ENCODE measurements at places on chromosomes 1 and 21.

GRCh38 chr1:18289597-18289996 lies 182.0 kb downstream of the IGSF21 start:
- DNase-seq = no peak

DNA sequence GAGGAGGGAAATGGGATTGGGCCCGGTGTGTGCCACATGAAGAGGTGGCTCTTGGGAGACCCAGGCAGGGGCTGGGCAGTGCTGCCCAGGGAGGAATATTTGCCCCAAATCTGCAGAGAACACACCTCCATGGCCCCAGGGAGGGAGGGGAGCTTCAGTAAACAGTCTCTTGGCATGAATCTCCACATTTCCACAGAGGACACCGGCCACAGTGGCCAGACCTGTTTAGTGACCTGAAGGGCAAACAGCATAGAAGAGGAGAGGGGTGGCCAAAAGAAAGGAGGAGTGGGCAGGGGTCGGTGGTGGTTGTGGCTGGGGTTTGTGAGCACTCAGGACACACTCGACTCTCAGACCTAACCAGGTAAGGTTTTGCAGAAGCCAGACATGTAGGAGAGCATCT lies 54.0 kb upstream of the IFFO2 start:
- no peak for DNase-seq

DNA sequence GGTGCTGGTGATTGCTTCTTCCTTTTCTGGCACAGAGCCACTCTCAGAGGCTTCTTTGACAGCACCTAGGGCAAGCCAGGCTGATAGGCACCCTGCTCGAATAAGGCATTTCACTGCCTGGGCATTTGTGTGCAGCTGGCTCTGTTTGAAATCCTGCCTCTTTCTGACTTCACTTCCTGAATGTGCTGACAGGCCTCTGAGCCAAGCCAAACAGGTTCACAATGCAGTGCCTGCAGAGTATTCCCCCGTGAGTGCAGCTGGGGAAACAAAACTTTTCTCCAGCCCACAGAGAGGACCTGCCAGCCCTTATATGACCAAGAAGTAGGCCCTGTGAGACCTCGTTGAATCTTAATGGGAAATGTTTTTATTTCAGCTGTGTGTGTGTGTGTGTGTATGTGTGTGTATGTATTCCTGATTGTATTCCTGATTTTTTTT lies 10.4 kb downstream of the JUN start:
- no peak for DNase-seq

GRCh38 chr1:40982721-40983120 lies 3.2 kb downstream of the CTPS1 start:
- DNase-seq = no peak

DNA sequence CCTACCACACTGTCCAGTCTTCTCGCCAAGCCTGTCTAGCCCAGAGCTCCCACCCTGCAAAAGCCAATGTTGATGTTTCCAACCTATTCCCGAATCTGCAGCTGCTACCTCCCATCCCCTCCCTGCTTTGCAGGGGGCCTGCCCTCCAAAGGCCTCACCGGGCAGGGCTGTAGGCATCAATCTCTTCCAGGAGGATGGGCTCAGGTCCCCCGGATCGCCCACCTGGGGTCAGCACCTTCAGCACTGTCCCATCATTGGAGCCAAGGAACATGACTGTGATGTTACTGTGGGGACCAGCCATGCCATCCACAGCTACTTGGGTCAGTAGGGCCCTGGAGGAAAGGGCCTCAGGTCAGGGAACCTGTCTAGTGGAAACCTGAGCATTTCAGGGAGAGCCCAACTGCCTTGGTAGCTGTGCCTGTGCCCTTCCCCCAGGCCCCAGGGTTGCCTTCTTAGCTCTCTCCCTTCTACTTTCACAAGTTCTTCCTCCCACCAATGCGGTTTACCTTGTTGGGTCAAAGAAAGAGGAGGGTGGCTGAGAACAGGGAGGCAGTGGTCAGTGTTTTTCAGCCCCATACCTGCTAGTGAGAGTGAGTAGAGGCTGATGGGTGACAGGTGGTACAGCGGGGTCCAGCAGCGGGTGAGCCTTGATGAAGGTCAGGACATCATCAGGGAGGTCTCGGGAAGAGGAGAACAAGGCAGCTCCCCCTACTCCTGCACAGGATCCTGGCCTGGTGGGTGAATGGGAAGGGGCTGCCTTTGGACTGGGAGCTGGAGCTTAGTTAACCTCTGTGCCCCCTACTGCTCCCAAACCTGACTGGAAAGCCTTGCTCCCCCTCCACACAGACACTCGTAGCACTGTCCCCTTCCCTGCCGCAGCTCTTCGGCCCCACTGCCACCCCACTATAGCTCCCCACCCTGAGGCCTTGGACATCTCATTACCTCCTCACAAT lies 10.7 kb downstream of the SEMA6C start:
- DNase-seq = no peak

DNA sequence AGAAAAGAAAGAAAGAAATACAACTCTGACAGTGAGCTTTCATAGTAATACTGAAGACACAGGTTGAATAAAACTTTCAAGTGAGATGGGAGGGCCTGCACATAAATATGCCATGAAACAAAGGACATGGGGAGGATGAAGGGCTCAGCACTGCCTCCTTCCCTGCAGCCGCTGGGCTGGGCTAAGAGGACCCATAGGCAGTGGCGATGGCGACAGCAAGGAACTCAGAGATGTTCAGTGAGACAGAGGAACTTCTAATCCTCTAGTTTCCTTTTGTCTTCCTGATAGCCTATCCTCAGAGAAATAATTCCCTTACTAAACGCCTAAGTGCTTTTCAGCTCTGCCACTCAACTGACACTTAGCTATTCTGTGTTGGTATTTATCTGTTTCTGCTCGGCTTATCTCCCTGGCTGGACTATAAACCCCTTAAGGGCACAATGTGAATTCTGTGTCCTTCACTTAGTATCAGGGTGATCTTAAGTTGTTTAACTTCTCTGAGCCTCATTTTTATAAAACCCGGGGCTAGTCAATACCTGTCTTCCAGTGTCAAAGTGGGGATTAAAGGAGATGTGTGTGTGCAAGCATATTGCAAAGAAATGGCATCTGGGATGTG lies 24.4 kb upstream of the IER5 start:
- no peak for DNase-seq

GRCh38 chr1:183910845-183911244 lies 105.9 kb downstream of the RGL1 start:
- no peak for DNase-seq

DNA sequence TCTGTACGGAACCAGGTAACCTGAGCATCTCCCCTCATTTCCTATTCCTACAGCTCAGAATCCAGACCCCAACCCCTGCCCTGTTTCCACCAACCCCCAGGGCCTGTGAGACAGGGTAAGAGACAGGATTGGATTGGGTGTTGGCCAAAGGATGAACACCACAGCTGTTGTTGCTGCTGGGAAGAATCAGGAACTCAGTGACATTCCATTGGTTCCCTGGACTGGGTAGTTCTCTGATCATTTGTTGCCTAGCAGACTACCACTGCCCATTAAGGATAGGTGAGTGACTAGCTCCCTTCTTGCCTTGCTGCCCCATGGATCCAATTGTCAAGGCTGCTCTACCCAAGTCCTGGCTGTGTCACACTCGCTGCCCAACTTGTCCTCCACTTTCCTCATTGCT lies 10.0 kb downstream of the NCSTN start:
- no peak for DNase-seq

DNA sequence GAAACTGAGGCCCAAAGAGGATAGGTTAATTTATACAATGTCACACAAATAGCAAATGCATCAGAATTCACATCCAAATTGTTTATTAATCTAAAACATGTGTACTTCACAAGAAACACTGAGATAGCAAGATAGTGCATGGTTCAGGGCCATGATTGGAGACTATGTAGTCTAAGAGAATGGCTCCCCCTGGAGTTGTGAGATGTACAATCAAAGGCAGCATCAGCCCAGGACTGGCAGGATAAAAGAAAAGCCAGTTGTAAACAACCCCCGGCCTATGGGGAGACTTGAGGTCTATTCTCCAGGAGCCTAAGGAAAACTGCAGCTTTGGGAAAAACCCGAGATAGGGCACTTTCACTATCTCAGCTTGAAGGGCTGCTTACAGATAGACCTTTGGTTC lies 511.0 kb downstream of the OMA1 start:
- DNase-seq = no peak

- no peak for DNase-seq
Observed at GRCh38 chr1:228142155-228142691, 2.1 kb downstream of the GUK1 start.

DNA sequence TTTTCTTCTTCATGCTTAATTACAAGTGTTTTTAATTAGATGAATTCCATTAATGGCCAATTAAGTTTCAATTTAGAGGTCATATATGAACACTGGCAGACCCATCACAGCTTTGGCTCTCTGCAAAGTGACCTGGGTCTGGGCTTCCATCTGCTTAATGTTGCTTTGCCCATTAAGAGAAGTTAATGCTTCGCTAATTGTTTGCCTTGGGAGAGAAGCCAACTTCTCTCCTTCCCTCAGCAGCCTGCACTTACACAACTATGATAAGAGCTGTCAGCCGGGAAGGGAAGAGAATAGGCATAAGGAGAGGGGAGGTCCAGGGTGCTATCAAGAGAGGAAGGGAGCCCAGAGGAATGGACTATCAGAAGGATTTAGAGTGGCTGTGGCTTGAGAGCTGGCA lies 29.0 kb upstream of the CCDC190 start:
- DNase-seq = no peak

Data from T-helper 17 cell (primary cell).